ENCODE measurements at places on chromosomes 11 and 22.

DNA sequence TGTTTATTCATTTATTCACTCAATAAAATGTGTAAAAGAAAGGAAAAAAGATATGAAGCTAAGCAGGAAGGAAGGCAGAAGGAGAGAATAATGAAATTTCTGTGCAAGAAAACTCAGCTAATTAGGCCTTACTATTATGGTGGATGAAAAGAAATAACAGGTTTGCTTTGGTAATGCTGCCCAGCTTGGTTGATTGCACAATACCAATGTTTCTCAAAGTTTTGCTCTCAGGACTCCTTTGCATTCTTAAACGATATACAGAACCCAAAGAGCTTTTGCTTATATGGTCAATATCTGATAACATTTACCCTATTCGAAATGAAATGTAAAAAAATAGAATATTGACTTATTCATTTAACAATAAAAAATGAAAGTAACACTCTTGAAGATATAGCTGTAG lies 7.3 kb upstream of the CTSC start:
- DNase-seq: no peak

- DNase-seq: no peak
These were observed 29.9 kb upstream of the CD44 start for GRCh38 chr11:35109041-35109440.

DNA sequence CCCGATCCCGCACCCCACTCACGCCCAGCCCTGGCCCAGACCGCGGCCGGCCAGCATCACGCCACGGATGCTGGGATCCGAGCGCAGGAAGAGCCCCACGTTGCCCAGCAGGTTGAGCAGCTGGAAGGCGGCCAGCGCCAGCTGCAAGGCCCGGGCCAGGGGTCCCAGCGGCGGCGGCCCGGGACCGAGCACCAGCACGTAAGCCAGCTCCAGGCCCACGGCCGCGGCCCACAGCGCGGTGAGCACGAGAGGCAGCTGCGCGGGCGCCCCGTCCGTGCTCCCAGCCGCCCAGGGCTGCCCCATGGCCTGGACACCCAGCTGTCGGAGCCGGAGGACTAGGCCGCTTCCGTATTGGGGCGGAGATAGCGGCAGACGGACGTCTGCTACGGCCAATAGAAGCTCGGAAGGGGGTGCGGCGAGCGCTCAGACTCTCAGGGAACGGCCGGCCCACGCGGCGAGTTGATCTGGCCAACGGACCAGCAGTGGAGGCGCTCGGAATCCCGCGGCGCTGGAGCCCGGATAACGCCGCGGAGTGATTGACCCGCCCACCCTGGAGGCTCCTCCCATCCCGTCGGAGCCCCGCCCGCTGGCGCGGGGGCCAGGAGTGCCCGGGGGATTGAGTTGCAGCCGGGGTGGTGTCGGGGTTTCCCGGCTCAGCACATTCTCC lies at the start of gene ZDHHC24:
Gene ZDHHC24, minus strand, starts transcription at position 348 of the 667 bp plus-strand sequence. Its CDS starts 45 bp downstream, at position 303.
- peak; percentile 99 for DNase-seq

- DNase-seq: no peak
These were observed 293.9 kb downstream of the GUCY1A2 start for GRCh38 chr11:106724293-106724892.

DNA sequence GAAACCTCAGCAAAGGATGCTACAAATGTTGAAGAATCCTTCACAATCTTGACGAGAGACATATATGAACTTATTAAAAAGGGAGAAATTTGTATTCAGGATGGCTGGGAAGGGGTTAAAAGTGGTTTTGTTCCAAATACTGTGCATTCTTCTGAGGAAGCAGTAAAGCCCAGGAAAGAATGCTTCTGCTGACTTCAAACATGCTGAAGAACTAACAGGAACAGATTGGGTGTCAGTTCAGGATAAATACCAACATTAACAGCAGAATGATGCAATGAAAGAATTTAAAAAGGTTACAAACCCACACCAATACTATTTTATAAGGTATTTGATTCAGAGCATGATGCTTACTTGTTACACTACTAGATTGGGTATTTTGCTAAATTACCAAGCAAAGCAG lies 33.9 kb downstream of the RAB39A start:
- no peak for DNase-seq

GRCh38 chr22:24077416-24077815 lies 66.3 kb downstream of the CABIN1 start:
- DNase-seq: no peak

DNA sequence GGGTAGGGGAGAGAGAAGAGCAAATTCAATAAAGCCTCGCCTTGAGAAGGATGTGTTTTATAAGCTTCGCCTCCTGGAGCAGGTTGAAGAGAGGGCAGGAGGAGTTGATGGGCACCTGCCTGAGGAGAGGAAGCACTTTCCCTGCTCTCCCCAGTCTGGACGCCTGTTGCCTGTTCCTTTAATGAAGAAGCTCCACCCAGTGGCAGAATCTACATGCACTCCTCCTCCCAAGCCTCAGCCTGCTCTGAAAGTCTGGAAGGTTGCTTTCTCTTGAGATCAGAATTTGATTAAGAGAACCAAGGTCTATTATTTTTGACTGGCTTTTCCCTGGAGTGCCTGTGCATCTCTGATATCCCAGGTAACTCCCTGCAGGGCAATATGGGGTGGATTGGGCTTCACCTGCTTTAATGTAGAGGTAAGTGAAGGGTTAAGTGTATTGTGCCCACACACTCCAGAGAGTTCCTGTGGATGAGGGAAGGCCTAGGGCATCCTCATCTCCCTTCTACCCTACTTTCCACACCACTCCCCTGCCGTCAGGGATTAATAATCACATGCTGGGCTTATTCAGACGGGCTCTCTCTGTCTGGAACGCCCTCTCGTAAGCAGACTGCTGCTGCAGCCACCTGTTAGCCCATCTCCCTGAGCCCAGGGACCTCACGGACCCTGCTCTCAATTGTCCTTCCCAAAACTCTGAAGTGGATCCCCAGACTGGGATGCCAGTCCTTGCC lies 22.3 kb downstream of the NTM start:
- no peak for DNase-seq

GRCh38 chr22:42919199-42919598 lies 62.1 kb upstream of the ARFGAP3 start:
- peak; percentile 18 for DNase-seq

- peak; percentile 85 for DNase-seq
These were observed 10.2 kb upstream of the LRRC32 start for GRCh38 chr11:76680518-76681425.

DNA sequence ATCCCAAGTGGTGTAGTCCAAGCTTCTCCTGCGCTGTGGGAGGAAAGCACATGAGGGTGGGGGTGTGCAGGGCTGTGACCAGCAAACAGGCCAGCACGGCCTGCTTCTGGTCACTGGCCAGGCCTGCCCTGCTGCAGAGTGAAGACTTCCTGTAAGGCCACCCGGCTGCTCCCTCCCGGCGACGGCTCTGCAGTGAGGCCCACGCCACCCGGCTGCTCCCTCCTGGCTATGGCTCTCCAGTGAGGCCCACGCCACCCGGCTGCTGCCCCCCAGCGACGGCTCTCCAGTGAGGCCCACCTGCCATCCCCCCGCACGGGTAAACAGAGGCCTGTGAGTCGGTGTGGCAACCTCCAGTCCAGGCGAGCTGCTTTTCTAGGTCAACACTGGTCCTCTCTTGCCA lies 31.4 kb upstream of the BRSK2 start:
- peak; percentile 70 for DNase-seq

DNA sequence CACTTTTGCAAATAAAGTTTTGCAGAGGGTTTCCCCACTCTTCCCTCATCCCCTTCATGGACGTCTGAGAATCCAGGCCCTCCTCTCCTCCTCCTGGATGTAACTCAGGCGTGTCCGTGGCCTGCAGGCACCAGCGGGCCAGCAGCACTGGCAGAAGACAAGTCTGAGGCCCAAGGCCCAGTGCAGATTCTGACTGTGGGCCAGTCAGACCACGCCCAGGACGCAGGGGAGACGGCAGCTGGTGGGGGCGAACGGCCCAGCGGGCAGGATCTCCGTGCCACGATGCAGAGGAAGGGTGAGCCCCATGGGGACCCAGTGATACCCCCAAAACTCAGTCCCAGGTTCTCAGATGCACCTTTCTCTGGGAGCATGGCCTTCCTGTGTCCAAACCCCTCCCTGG lies 14.4 kb downstream of the TUB start:
- DNase-seq: no peak

- no peak for DNase-seq
These were observed 15.4 kb downstream of the CARS1 start for GRCh38 chr11:3041699-3042441.

DNA sequence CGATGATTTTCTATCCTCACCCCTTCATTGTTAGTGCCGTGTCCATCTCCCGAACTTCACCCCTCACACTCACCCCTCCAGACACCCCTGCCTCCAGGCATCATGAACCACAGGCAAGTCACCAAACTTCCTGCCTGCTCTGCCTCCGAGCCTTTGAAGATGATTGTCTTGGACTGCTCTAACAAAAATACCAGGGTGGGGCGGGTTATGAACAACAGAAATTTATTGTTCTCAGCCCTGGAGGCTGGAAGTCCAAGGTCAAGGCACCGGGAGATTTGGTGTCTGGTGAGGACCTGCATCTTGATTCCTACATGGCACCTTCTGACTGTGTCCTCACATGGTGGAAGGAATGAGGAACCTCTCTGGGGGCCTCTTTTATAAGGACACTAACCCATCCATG lies 1508.3 kb downstream of the TBC1D22A start:
- no peak for DNase-seq

DNA sequence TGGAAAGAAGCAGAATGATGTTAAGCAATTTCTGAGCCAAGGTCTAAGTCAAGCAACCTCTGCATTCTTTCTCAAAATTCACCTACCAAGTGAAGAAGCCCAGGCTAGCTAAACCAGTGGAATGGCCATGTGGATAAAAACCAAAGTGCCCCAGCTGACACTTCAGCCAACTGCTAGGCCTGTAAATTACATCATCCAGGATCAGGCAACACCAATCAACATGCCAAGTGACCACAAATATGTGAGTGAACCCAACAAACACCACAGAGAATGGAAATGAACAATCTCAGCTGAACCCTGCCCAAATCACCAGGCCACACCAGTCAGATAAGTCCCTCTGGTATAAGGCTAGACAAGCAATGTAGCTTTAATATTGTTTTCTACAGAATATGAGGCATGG lies 25.1 kb upstream of the FJX1 start:
- peak; percentile 75 for DNase-seq

DNA sequence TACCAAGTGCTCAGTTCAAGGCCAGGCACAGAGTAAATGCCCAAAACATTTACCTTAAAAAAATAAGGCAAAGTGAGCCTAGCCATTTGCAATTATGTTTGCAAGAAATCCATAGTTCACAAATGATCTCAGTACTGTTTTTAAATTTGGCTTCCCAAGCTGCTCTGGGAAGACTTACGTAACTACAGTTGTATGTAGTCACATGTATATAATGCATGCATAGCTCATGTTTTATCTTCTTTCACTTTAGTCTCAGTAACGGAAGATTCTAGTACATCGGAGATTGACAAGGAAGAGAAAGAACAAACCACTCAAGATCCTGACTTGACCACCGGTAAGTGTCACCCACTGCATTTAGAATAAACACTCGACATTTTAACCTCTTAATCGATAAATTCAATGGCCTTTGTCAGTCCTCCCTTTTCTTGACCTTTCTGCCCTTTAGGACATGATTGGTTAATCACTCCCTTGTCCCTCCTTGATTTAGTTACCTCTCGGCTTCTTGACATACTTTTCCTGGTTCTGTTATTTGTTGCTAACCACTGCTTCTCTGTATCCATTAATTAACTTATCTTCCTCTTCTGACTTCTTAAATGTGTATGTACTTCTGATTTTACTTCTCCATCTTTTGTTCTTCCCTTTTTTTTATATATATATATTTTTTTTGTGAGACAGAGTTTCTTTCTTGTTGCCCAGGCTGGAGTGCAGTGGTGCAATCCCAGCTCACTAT lies 18.0 kb upstream of the JHY start:
- DNase-seq: no peak

DNA sequence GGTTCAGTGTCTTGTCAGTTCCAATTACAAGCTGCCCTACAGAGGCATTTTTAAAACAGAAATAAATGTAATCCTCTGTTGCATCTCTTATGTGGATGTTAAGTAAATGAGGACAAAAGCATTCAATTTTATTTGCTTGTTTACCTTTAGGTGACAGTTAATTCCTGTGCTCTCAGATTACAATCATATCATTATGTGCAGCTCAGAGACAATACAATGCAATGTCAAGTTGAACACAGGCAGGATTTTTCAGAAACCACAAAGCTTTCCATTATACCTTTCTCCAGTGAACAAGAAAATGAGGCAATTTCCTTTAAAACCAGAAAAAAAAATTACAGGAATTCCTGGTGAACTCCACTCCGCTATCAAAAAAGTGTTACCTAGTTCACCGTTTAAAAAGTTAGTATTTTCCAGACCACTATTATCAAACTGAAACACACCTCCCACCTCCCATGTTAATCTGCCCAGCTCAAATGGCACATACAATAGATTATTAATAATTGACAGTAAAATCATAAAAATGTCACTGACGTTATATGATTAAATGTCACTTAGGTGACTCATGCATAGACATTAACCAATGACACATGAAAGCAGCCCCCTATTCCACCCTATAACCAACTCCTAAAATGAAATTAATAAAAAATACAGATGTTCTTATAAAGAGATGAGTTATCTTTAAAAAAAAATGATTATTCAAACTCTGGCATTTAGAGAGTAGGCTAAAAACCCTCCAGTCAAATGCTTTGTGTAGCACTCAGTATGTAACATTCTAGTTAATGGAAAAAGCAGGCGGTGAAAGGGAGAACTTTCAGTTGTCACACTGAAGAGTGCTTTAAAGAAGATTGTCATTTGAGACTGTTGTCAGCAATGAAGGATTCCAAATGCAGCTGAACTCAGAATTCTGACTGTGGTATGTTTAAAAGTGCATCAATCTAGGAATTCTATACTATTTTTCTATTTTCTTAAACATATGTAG lies 98.6 kb downstream of the MUC15 start:
- no peak for DNase-seq

GRCh38 chr11:5364214-5364613 lies 12.9 kb downstream of the OR51B6 start:
- peak; percentile 72 for DNase-seq

DNA sequence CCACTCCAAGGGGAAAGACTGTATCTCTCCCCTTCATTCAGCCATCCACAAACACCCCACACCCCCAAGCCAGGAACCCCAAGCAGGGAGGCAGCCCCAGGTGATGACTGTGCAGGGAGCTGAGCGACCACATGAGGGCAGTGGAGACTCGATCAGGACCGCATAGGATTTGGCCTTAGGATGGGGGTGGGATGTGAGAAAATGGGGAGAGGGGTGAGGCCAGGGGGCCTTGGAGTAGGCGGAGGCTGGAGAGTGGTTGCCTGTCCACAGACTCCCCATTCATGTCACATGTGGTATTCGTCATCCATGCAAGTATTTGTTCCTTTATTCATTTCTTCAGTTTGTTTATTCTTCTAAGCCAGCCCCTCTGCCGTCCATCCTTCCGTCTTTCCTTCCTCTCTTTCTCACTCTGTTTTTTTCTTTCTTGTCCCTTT lies 2.7 kb upstream of the RHOD start:
- DNase-seq: peak; percentile 85

GRCh38 chr11:118791961-118792569 lies 1.1 kb upstream of the DDX6 start:
- peak; percentile 17 for DNase-seq

All from AG08396 (cell line).